ENCODE measurements at places on chromosomes 12 and 14.

- no peak for DNase-seq
Measured at GRCh38 chr12:1808036-1808797, 12.1 kb upstream of the LRTM2 start.

GRCh38 chr12:121443193-121443870 lies 43.4 kb downstream of the RNF34 start:
- DNase-seq: peak; percentile 39

DNA sequence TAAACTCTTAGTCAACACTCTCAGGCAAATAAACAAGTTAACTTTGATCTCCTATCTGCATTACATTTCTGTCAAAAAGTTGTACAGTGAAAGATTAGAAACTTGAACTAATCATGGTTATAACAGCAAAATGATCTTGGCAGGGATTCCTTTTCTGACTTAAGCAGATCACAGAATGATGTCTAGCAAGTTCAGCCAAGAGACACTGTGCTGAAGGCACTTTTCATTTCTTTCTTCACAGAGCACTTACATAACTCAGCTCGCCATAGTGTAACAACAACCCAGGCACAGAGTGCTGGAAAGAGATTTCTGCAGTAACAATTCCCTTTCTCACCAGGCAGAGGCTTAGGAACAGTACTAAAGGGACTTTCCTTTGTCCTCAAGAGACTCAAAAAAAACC lies 19.6 kb upstream of the CSRP2 start:
- DNase-seq: no peak

GRCh38 chr14:64653900-64654245 lies 50.4 kb upstream of the PLEKHG3 start:
- no peak for DNase-seq

DNA sequence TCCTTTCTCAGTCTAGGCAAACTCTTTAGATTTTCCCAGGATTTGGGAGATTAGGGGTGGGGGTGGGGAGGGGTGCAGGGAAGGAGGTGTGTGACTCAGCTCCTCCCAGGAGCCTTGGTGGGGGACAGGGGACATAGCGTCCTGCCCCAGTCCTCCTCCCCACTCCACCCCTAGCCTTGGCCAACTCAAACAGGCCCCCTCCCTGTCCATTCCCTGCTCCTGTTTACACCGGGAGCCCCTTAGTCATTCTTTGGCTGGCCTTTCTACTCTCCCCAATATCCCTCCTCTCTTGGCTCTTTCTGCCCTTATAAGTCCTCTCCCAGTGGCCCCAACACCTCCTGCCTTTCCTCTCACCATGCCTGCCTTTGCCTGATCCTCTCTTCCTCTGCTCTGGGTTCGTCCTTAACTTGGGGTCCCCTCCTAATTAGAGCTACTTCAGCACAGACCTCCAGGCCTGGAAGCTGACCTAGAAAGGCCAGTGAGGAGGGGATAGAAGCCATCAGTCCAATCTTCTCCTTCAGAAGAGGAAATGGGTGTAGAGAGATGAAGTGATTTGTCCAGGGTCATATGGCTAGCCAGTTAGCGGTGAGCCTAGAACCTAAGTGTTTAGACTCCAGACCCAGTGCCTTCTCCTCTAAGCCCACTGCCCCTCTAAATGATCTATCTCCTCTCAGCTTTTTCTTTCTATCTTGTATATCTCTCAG lies 2.3 kb upstream of the ITGA5 start:
- DNase-seq: no peak

- DNase-seq: peak; percentile 87
Measured at GRCh38 chr14:34496679-34497513, 34.9 kb upstream of the SPTSSA start.

GRCh38 chr12:23857178-23857577 lies 92.3 kb downstream of the SOX5 start:
- DNase-seq: no peak

DNA sequence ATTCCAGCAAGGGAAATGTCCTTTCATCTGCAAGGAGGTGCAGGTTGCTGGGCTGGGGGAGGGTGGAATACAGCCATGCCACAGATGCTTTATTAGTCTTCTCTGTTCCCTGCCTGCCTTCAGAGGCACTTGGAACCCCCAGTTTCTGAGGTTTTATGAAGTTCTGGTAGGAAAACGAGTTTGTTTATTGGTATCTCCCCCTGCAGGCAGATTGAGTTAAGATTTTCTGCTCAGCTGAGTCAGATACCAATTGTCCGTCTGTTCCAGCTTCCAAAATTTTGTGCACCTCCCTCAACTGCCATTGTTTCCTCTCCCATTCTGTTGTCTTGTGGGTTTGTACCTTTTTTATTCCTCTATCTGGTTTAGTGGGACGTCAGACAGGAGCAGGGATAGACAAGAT lies 155.6 kb downstream of the ETV6 start:
- no peak for DNase-seq

- peak; percentile 43 for DNase-seq
Measured at GRCh38 chr12:42129595-42130204, 15.0 kb downstream of the GXYLT1 start.

GRCh38 chr12:68462803-68463202 lies 130.6 kb upstream of the MDM1 start:
- no peak for DNase-seq

DNA sequence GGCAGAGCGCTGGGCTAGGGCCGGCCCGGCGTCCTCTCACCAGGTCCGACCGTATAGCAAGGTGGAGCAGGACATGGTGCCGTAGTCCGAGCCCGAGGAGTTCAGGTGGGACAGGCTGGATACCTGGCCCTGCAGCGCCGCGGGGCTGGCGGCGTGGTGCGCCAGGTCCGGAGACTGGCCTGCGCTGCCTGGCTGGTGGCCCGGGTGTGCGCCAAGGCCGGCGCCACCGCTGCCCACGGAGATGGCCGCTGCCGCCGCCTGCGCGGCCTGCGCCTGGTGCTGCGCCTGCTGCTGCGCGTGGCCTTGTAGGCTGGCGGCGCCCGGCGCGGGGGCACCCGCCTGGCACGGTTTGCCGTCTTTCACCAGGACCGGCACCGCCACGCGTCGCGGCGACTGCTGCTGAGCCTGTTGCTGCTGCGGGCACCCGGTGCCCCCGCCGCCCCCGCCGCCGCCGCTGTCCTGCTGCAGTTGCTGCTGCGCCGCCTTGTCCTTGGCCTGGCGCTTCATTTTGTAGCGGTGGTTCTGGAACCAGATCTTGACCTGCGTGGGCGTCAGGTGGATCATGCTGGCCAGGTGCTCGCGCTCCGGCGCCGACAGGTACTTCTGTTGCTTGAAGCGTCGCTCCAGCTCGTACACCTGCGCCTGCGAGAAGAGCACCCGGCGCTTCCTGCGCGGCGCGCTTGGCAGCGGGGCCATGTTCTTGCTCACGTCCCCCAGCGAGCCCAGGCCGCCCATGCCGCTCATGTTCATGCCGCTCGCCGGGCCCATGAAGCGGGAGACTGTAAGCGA lies 2.6 kb downstream of the NKX2-1 start:
- no peak for DNase-seq

- no peak for DNase-seq
Measured at GRCh38 chr12:25792031-25792430, 166.5 kb upstream of the RASSF8 start.

GRCh38 chr12:76033081-76034011 lies 1.8 kb upstream of the PHLDA1 start:
- DNase-seq: no peak

DNA sequence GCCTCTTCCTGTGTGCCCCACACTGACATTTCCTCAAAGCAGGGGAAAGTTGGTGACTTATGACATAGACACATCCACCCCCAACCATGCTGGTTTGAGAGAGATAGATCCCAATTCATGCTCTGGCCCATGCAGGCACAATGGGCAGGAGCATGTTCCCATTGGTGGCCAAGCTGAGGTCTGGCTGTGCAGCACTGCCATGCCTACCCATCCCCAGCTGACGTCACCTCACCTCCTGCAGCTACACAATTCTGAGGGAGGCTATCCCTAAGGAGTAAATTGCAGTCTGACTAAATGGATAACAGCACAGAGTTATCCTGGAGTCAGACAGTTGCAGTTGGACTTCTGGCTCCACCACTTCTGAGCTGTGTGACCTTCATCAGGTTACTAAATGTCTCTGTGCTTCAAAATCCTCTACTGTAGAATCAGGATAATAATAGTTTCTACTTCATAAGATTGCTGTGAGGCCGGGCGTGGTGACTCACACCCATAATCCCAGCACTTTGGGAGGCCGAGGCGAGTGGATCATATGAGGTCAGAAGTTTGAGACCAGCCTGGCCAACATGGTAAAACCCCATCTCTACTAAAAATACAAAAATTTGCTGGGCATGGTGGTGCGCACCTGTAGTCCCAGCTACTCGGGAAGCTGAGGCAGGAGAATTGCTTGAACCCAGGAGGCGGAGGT lies 323.9 kb downstream of the BCL11B start:
- no peak for DNase-seq

DNA sequence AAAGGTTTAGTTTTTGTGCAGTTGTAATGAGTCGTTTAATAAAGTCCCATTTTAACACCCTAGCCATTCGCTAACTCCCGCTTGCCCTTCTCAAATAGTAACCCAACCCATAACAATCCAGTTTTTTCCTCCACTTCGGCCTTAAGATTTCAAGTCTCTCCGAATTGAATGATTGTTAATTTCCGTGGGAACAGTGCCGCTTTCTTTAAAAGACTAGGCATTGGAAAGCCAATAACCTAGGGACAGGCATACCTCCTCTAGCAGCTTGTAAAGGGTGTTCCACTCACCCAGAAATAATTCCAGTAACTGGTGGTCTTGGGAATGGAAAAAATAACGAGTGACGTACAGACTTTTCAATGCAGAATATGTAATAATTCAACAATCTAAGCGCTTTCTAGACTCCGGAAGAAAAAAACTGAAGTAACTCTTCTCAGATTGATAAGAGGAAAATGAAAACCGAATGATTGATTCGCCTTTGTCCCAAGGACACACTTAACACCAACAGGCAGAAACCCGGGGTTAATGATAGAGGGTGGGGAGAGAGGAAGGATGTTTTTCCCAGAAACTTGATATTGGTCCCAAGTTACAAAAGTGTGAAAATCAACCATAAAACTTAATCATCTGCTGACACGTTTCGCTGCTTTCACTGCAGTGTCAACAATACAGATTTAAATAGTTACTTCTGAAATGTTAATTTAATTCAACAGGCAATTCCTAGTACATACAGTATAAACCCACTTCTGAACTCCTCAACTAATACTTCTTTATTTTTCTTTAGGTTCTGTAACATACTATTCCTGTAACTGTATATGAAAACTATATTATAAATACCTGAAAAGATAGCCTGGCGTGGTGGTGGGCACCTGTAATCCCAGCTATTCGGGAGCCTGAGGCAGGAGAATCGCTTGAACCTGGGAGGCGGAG lies 1.0 kb upstream of the SINHCAF start:
- no peak for DNase-seq

DNA sequence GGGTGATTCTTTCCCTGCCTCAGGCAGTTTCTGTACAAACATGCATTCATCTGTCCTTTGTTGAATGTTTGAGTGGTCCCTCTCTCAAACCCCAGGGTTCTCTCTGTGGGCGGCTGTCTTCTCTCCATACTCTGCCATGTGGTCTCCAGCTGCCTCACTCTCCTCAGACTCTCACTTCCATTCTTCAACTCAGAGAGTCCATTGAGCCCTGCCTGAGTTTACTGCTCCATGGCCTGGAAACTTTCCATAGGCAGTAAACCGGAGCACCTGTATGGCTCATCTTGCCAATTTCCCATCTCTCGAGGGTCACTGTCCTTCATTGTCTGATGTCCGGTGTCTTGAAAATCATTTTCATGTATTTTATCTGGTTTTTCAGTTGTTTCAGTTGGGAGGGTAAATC lies 11.3 kb downstream of the C14orf132 start:
- no peak for DNase-seq

- no peak for DNase-seq
Measured at GRCh38 chr12:120847392-120847791, 56.8 kb downstream of the SPPL3 start.

DNA sequence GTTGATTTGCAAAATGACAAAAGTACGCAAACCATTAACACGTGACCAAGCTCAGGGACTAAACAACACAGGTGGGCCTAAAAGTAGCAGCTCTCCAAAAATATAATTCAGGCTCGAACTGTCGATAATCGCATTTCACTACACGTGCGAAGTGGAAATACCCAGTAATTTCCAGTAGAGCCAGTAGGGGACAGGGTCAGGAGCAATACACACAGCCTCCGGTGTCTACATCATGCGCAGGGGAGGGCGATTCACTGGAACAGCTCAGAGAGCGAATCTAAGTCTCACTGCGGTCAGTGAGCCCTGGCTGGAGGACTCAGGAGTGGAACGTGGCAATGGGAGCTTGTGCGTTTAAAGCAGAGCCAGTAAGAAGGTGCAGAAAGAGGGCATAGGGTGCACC lies 40.4 kb downstream of the SETD3 start:
- no peak for DNase-seq

GRCh38 chr12:81330480-81330879 lies 252.6 kb downstream of the ACSS3 start:
- no peak for DNase-seq

- no peak for DNase-seq
Measured at GRCh38 chr12:65962036-65962430, 137.8 kb downstream of the HMGA2 start.

DNA sequence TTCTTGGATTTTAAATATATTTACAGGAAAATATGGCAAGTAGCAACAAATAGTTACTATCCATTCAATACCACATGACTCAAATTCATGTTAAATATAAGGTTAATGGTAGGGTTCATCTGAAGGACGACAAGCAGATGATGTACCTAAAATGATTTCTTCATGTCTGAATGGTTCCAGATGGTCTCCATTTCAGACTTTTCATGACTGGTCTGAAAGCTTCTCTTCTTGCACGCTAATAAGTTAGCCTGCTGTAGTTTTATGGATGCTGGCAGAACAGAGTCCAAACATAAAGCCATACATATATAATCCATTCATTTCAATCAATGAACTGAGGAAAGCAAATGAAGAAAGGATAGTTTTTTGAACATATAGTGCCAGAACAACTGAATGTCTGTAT lies 257.0 kb upstream of the MGAT4C start:
- no peak for DNase-seq

GRCh38 chr14:77375973-77376770 lies 722 bp downstream of the TMED8 start:
- DNase-seq: no peak

GRCh38 chr12:65868133-65868705 lies 43.9 kb downstream of the HMGA2 start:
- DNase-seq: peak; percentile 57

GRCh38 chr12:49137476-49137875 lies 6.3 kb upstream of the TUBA1B start:
- no peak for DNase-seq

Data from amniotic stem cell (primary cell).